AG04450 (cell line): ENCODE measurements at places on chromosomes 5 and 9.

DNA sequence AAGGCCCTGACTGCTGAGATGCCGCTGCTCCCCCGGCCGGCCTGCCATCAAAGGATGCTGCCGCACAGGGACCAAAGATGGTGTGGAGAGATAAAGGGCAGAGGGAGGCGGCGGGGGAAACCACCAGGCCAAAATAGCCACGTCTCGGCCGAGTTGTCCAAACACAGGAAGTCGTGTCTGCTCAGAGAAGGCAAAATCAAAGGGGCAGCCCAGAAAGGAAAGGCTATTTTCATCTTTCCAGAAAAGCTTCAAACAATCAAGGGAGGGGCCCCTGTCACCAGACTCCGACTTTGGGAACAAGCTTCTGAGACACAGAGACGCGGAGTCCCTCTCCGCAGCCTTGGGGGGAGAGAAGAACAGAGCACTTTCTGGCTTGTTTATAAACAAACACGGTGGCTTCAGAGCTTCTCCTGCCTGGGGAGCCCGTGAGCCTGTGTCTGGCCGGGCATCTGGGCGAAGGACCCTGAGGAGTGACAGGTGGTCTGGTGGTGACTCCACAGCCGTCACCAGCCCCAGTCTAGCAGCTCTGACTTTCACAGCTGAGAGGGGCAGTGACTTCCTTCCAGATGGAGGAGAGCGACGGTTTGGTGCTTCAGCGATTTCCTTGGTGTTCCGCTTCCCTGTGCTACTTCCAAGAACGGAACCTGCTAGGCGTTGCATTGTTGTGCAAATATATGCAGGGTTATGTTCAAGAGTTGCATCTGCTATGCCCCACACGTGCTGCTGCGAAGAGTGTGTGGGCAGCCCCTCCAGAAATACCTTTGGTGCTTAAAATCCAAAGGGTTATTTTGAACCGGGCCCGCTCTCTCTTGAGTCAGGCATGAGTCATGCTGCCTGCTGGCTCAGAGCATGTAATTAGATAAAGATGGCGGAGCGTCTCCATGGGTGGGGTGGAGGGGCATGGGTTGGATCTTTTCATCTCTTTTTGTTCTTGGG lies 24.0 kb downstream of the ADAMTSL2 start:
- peak; percentile 51 for DNase-seq

DNA sequence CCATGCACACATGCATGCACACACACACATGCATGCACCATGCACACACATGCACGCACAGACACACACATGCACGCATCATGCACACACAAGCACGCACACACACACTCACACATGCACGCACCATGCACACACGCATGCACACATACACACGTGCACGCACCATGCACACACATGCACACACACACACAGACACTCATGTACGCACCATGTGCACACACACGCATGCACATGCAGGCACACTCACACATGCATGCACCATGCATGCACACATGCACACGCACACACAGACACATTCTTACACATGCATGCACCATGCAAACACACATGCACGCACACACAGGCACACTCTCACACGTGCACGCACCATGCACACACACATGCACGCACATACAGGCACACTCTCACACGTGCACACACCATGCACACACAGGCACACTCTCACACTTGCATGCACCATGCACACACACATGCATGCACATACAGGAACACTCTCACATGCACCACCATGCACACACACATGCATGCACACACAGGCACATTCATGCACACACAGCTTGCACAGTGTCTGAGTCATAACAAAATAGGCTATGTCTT lies 117.5 kb downstream of the TENT4A start:
- no peak for DNase-seq

DNA sequence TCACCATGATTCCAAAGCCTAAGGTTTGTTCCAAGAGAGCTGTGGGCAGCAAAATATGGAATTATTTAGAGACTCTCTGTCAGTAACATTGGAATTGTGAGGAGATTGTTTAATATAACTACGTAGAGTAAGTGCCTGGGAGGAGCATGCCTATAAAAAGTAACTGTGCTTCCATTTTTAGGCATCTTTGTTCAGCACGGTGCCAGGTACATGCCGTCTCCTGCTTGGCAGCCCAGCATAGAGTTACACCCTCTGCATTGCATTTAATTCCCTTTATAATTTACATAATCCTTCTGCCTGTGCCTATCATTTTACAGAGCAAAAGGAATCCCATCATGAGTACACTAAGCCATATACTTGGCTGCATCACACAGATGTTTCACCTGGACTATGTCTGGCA lies 32.1 kb upstream of the ALDH1A1 start:
- no peak for DNase-seq

DNA sequence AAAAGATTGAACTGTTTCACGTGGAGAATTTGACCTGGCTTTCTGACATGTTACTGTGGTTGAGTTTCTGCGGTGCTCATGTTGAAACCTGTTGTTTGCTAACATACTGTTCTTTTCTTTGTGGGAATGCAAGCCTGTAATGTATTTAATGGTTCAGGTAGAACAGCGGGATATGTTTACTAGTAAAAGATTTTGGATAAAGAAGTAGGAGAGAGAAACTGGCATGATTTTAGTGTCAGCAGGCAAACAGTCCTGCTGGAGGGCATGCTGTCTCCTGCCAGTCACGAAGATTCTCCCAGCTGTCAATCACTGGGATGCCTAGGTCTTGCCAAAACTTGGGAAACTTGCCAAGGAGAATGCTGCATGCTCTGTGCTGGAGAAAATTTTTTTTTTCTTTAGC lies 263.5 kb downstream of the TAF11L14 start:
- DNase-seq = no peak

DNA sequence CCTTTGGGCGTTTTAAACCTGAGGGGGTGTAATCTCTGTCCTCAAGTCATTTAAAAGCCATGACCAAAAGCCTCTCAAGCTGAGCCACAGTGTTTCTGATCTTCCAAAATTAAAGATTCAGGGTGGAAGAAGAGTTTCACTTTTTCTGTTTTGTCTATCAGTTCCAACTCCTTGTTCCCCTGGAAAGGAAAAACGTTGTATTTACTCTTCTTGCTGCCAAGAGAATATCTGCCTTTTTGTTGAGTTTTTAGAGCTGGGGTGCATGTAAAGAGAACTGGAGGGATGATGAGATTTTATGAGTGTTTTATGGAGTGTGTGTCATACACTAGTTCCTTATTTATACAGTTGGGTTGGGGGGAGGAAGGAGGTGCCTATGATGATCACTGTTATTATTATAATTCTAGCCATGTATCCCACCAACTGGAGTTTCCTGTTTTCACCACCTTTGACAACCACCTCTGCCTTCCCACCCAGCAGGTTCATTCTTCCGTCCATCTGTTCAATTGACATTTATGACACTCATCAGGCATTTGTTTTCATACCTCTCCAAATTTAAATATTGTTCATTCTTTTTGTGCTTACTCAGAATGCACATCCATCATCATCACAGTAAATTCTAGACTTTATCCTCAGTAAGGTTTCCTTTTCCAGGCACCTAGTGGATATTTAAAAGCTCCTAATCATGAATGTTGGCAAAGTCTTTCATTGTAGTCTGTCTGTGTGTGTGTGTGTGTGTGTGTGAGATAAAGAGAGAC lies 97.9 kb upstream of the MPDZ start:
- DNase-seq = no peak

- no peak for DNase-seq
Measured at GRCh38 chr9:131011274-131012022, 2.5 kb downstream of the LAMC3 start.

GRCh38 chr5:150659360-150660107 lies 1.5 kb upstream of the MYOZ3 start:
- DNase-seq = no peak

- no peak for DNase-seq
Measured at GRCh38 chr9:112496074-112496722, 9.6 kb downstream of the KIAA1958 start.

DNA sequence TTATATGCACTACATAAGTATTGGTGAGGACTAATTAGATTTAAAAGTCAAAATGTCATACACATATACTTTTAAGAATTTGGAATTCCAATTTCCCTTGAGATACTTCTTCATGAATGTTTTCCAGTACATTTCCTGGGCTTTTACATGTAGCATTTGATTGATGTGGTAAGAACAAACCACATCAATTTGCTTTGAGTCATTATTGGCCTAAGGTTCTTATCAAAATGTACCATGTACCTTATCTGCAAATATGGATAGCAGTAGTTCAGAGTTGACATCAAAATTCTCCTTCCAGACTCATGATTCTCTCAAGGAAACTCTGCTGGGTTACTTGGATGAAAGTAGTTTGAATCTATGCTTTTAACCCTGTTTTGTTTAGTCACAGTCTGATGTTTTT lies 2.5 kb downstream of the CAST start:
- no peak for DNase-seq

DNA sequence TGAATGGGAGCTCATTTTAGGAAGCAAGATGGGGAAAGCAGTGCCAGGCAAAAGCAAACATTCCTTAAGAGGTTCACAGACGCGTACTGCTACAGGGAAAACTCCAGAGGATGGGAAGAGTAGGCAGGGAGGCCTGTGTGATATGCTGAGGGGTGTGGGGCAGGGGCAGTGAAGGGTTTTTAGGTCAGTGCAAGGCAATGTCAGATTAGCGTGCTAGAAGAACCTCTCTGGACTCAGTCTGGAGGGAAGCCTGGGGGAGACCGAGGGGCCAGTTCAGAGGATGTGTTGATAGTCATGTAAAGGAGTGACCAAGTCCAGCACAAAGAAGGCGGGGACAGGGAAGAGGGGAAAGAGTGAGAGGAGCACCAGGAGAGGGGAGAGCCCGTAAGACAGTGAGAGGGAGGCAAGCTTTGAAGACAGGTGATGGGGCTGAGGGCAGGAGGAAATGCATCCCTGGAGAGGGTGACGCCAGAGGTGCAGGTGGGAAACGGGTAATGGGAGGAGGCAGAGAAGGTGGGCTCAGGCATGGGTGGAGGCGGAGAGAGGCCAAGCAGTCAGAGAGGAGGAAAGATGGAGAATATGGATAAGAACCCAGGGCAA lies 134.5 kb downstream of the MTX3 start:
- DNase-seq = no peak

- DNase-seq = peak; percentile 29
Measured at GRCh38 chr5:38193015-38193581, 65.3 kb upstream of the EGFLAM start.

DNA sequence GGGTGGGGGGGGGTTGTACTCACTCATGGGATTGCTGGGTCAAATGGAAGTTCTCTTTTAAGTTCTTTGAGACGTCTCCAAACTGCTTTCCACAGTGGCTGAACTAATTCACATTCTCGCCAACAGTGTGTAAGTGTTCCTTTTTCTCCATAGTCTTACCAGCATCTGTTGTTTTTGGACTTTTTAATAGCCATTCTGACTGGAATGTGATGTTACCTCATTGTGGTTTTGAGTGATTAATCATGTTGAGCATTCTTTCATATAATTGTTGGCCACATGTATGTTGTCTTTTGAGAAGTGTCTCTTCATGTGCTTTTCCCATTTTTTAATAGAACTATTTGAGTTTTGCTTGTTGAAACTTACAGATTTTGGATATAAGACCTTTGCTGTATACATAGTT lies 94.9 kb upstream of the PLPPR1 start:
- DNase-seq = no peak

GRCh38 chr5:136905571-136905970 lies 540.2 kb upstream of the TRPC7 start:
- DNase-seq = no peak

- no peak for DNase-seq
Measured at GRCh38 chr5:157107508-157107907, 1.3 kb downstream of the HAVCR2 start.

GRCh38 chr9:134518004-134518606 lies 123.5 kb upstream of the COL5A1 start:
- DNase-seq = no peak

- DNase-seq = no peak
Measured at GRCh38 chr5:19256036-19256435, 732.0 kb downstream of the CDH18 start.
